ENCODE measurements at places on chromosomes 2 and 18. TPM values are rescaled to one million over a fixed set of nuclear protein-coding genes. Genes with fewer than 3 reads are reported as not detected.

LBX2 gene
- total RNA-seq: 1.7 TPM

CCL20 gene
- 3.8 TPM for total RNA-seq

DNA sequence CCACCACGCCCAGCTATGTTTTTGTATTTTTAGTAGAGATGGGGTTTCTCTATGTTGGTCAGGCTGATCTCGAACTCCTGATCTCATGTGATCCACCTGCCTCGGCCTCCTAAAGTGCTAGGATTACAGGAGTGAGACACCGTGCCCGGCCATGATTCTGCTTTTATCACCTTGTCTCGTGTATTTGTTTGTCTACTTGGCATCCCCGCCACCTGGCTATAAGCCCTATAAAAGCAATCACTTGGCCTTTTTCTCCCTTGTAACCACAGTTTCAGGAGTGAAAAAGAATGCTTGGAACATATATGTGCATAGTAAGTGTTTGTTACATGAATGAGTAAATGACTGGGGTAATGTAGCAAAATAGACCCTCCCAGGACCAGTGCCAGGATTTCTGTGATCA is 77.5 kb upstream of the PAPOLG start:
- DNase-seq: no peak

GRCh38 chr18:10768221-10768620 is 242.4 kb downstream of the NAPG start:
- DNase-seq: no peak

RTKN gene
- total RNA-seq: 5.4 TPM

DNA sequence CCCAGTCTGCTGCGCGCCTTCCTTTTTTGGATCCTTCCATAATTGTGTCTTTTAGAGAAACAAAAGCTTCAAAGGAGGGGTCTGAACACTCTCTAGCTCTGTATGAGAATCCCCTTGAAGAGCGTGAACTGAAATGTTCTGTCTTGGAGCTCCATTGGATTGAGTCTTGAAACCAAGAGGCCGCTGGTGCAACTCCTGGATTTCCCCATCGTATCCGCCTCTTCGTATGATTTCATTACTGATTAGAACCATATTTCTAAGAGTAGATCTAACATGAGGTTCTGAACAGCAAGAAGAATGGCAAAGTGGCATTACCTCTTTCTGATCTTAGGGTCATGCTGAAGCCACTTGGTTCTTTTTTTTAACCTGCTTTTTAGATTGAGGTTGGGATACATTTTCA is 31.4 kb upstream of the NRP2 start:
- no peak for DNase-seq
